Activated CD4-positive, alpha-beta T cell treated with anti-CD3 and anti-CD28 coated beads, Interleukin-10, Interleukin-2, amounts not matched to agents 100 ng/mL and 50 ng/mL, durations not matched to agents 16 hours and 8 hours (primary cell): ENCODE measurements at places on chromosomes 6 and 20.

DNA sequence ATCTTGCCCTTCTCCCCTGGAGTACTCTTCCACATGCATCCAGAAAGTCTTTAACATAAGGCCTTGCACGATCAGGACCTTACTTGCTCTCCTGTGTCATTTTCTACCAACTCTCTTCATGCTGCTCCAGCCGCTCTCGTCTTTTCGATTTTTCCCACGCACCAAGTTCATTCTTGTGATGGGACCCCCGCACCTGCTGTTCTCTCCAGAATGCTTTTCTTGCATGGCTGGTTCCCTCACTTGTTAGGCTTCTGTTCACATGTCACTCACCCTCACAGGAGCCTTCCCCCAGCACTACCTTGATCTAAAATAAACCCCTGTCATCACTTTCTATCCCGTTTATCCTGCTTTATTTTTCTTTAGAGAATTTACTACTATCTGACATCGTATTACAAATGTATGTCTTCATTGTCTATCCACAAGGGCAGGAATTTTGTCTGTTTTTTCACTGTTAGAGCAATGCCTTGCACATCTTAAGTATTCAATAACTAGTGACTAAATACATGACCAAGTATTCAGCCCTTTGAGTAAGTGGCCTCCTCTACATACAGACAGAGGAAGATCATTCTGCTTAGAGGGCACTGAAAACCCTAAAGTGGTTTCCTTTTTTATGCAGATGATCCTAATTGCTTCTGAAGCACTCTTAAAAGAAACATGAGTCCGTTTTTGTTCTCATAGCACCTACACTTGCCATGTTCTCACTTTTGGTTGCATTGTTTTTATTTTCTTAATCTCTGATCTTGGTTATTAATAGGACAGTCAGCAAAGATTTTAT is 166.9 kb downstream of the SLC16A10 start:
- DNase-seq = no peak

DNA sequence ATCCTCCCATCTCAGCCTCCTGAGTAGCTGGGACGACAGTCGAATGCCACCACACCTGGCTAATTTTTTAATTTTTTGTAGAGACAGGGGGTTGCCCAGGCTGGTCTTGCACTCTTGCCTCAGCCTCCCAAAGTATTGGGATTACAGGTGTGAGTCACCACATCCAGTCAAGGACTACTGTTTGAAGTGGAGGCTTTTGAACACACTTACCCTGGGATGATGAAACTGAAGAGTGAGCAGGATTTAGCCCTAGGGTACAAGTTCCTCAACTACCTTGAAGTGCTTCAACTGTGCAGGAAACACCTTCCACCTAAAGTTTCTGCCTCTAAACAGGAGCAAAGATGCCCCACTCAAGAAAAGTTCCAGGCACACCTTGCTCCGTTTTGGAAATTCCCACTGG is 15.7 kb upstream of the PARD6B start:
- no peak for DNase-seq

- peak; percentile 83 for DNase-seq
Measured at GRCh38 chr6:135162678-135163439, 18.2 kb upstream of the MYB start.

GRCh38 chr6:169940481-169941271 is 189.3 kb downstream of the ERMARD start:
- no peak for DNase-seq

GRCh38 chr6:6007366-6008088 is 802 bp upstream of the NRN1 start:
- peak; percentile 42 for DNase-seq

DNA sequence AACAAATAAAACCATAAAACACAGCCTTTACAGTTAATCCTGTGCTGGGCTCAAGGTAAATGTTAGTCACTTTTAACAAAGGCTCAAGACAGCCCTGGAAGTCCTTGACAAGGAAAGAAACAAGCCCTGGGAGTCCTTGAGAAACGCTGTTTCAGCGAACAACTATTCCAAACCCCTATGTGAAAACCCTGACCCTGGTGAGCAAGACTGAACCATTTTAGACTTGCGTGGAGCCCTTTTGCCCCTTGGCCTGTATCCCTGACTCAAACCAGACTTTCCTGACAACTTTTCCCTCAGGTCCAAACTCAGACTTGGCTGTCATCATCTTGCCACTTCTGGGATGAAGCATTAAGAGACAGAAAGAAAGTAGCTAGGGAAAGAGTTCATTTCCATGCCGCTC is 180.4 kb downstream of the AIG1 start:
- no peak for DNase-seq

DNA sequence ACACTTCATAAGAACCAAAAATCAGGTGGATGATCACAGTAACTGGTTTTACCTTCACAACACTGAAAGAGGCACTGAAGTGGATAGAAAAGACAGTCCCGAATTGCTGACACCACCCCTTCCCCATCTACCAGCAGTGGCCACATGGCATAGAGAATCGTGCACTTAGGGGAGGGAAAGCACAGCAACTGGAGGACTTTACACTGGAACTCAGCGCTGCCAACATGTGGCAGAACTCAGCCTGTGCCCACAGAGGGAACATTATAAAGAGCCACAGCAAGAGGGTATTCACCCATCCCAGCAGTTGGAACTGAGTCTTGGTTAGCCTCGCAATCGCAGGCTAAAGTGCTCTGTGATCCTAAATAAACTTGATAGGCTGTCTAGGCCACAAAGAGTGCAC is 6.5 kb upstream of the KIAA1586 start:
- DNase-seq = peak; percentile 8

DNA sequence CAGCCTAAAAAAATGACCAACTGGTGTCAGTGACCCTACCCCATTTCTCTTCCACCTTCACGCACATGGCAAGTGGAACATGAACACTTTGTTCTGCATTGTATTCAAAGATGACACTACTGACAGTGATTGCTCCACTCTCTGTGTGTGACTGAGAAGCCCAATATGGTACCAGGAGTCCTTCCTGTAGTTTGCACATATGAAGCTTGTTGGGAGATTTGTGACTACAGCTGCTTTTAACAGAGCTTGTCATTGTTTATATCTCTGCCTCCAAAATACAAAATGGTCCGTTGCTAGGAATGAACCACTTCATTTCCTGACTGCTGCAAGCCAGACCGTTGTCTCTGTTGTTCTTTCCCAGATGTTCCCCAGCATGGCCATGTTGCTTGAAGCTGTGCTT is 140.3 kb upstream of the TCF21 start:
- no peak for DNase-seq

- peak; percentile 11 for DNase-seq
Measured at GRCh38 chr6:617456-618100, 39.3 kb downstream of the HUS1B start.

- DNase-seq = peak; percentile 57
Measured at GRCh38 chr6:36615018-36615761, 21.0 kb downstream of the SRSF3 start.

DNA sequence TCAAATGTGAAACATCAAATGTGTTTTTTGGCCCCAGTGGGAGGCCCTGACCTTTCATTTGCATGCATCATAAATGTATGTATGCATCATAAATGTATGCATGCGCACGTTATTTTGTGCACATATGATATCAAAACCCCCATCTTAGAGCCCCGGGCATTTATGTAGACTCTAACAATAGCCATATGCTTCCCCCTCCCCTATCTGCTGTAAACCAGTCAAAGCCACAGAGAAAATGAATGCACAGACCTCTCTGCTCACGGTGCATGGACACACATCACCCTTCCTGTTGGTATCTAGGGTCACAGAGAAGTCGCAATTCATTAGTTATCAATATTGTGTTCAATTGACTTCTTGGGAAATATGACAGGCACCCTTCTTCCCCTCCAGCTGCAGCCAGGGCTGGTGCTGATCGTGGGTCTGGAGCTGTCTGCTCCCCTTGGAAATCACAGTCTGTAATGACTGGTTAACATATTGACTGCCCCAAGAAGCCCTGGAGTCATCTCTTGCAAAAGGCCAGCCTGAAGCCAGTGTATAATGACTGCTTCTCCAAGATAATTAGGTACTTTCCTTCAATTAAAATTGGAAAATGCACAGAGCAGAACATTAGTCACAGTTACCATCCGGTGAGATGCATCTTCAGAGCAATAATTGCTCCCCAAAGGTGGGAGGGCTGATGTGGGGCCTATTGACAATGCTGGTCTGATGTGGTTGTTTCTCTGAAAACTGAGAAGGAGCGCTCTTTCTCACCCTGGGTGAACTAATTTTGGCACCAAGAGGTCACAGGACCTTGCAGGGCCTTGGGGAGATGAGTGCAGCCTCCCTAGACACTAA is 532.2 kb downstream of the CDH26 start:
- no peak for DNase-seq

DNA sequence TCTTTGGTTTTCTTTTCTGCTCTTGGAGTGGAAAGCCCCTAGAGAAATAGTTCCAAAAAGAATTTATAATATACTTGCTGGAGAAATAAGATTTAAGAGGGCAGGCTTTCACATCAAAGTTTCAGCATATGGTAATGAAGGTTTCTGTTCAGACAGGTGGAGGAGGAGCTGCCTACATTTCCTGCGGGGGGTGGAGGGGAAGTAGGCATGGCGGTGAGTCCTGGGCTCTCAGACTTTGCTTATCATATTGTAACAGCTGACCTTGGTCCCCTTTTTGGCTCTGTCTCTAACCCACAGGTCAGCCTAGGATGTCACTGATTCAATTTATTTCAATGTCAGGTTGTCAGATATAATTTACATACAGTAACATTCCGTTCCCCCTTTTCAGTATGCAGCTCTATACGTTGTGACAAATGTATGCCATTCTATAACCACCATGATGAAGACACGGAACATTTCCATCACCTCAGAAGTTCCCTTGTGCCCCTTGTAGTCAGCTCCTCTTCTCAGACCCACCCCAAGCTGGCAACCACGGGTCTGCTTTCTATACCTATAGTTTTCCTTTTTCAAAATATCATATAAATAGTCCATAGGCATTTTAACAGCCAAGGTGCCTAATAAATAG is 77.6 kb upstream of the GGTLC1 start:
- DNase-seq = no peak

- DNase-seq = no peak
Measured at GRCh38 chr6:114886670-114887436, 544.0 kb upstream of the HS3ST5 start.

DNA sequence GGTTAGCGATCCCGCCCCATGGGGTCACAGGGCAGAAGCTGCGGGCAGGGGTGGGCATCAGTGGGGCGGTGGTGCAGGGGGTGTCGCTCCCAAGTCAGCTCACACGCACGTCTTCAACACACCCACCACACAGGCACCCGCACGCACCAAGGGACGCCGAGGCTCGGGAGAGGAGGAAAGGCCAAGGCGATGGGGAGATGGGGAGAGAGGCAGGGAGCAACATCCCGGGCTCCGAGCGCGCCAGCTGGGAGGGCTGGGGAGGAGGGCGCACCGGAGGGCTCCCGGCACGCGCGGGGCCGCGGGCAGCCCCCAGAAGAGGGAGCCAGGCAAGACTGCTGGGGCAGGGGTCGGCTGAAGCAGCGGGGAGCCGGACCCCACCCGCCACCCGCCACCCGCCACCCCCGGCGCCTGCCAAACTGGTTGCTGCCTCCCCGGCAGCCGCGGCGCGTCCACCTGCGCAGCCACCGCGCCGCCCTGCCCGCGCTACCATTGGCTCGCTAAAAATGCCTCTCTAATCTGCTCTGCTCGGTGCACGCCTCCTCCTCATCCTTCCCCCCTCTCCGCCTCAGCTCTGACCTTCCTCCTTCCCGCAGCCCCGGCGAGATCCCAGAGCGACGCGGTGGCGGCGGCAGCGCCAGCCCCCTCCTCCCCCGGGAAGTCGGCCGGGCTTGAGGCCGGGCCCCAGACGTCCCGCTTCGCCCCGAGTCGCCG is at the start of gene PACSIN1:
TSS of gene PACSIN1 (plus strand) at position 546 of the 711 bp plus-strand sequence. CDS start 60,230 bp downstream, outside the sequence.
- DNase-seq = no peak

- no peak for DNase-seq
Measured at GRCh38 chr20:38089500-38089899, 56.0 kb downstream of the RPRD1B start.

GRCh38 chr6:139154881-139155547 is 20.1 kb downstream of the HECA start:
- DNase-seq = no peak

GRCh38 chr6:35611240-35611639 is 77.5 kb downstream of the FKBP5 start:
- DNase-seq = peak; percentile 56

GRCh38 chr20:46607849-46608497 is 43.3 kb downstream of the SLC13A3 start:
- DNase-seq = no peak

- no peak for DNase-seq
Measured at GRCh38 chr6:111803371-111803770, 69.9 kb downstream of the FYN start.

DNA sequence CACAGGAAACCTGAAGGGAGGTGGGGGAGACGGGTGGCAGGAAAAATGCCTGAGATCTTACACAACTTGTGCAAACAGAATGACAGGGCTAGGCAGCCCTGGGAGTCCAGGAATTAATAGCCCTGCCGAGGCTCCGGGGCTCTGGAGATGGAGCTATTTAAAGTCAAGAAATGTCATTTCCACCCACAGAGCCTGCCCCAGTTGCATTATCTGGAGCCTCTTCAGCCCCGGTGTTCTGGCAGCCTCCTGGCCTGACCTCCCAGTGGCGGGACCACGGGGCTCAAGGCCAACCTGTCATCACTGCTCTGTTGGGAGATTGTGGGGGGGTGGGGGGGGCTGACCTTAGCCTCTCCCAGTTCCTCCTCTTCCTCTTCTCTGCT is 28.5 kb upstream of the SCUBE3 start:
- no peak for DNase-seq

DNA sequence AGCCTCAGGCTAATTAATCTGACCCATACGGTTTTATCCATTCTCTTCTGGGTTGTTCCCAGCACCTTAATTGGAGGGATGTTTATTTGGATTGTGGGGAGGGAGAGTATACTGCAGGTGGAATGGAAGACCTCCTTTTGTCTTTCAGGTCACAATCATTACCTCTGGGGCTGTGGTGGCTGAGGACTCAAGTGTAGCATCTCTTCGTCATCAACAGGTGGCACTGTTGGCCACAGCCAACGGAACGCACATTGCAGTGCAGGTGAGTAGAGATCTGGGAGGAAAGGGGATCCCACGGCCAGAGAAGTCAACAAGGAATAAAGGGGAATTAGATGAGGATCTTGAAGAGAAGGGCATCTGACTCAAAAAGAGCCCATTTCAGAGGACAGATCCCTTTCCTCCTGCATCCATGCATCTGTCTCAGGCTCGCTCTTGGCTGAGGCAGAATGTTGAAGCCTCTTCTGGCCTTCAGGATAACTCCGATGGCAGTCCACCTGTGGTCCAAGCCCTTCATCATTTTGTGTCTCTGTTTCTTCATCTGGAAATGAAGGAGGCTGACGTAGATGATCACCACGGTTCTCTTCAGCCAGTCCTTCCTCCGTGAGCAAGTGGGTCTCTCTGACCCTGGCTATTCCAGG is 3.2 kb upstream of the DEF6 start:
- DNase-seq = peak; percentile 66

GRCh38 chr6:133985970-133986369 is 32.9 kb downstream of the TBPL1 start:
- peak; percentile 23 for DNase-seq

- no peak for DNase-seq
Measured at GRCh38 chr6:142300758-142301650, 803 bp upstream of the ADGRG6 start.

GRCh38 chr6:15113587-15113986 is 132.3 kb upstream of the JARID2 start:
- DNase-seq = no peak

GRCh38 chr6:118535176-118535844 is 12.8 kb upstream of the PLN start:
- no peak for DNase-seq

- DNase-seq = no peak
Measured at GRCh38 chr6:89895276-89895874, 1.1 kb downstream of the GJA10 start.
